ENCODE measurements at places on chromosomes 13 and 19. TPM values are rescaled to one million over a fixed set of nuclear protein-coding genes. Genes with fewer than 3 reads are reported as not detected.

The PTPRH gene
- 20.4 TPM for polyA plus RNA-seq

GRCh38 chr19:7692417-7693088 lies 9.4 kb downstream of the FCER2 start:
- H3K27ac ChIP-seq, result no peak overlapping the region
- DNase-seq, result no peak
- H3K4me1 ChIP-seq, result no peaks in the 10 kb centered on the region
- H3K36me3 ChIP-seq, result no peaks in the 10 kb centered on the region
- no peaks in the 10 kb centered on the region for H3K27me3 ChIP-seq
- H3K4me3 ChIP-seq, result no peak overlapping the region

GRCh38 chr13:76440568-76440967 lies 445.6 kb downstream of the KCTD12 start:
- H3K4me3 ChIP-seq, result no peak overlapping the region
- H3K27me3 ChIP-seq, result no peaks in the 10 kb centered on the region
- no peaks in the 10 kb centered on the region for H3K36me3 ChIP-seq
- no peak for DNase-seq

The ZNF45 gene
- polyA plus RNA-seq, result 2.5 TPM

The KLK4 gene
- not detected for polyA plus RNA-seq

The PEG3 gene
- polyA plus RNA-seq, result 2.5 TPM

The RFPL4A gene
- 0.12 TPM for polyA plus RNA-seq

DNA sequence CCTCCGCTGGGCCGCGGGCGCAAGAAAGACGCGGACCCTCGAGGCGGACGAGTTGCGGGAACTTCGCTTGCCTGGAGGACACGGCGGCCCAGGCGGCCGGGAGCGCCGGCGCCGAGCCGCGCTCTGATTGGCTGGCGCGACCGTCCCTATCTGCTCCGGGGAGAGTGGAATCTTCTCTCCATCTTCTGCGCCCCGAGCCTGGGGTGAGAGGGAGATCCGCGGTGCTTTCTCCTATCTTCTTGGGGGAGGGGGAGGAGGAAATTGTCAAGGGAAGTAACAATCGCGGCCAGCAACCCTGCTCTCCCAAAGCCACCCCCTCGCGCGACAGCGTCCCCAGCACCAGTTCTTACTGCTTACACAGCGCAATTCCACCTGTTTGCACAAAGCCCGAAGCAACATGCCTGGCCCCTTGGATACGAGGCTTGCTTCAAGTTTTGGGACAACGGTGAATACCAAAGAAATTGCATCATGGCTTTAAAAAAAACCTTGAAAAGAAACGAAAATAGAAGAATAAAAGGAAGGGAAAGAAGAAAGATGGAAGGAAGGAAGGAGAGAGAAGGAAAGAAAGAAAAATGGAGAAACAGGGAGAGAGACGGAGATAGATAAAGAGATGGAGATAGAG lies 4.8 kb downstream of the SOX21 start:
- peaks cover 25% of the 10 kb centered on the region for H3K4me1 ChIP-seq
- DNase-seq, result no peak
- no peak overlapping the region for H3K4me3 ChIP-seq
- no peak overlapping the region for H3K27ac ChIP-seq

DNA sequence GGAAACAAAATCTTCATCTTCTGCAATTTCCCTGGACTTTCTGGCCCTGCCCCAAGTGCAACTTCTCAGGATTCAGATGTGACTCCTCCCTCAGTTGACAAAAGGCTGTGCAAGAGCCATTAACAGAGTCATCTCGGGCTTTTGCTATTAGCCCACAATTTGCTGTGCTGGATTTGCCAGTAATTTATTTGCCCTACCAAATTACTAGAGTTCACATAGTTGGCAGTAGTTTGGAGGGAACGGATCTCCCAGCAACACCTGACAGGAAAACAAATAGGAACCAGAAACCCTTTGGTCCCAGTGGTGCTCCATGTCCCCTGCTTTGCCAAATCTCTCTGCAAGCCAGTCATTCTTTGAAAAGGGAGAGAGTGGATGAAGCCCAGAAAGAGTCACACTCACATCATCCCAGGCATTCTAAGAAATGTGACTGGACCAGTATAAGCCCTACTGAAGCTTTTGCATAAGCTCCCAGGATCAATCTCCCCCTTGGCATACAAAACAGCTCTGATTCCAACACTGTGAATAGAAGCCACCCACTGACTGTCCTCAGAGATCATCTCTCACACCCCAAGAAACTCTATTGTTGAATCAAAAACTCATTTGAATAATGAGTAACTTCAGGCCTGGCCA lies 350.1 kb upstream of the NBEA start:
- H3K4me3 ChIP-seq, result no peak overlapping the region
- no peaks in the 10 kb centered on the region for H3K27me3 ChIP-seq
- no peak overlapping the region for H3K27ac ChIP-seq
- DNase-seq, result no peak
- H3K4me1 ChIP-seq, result no peaks in the 10 kb centered on the region

DNA sequence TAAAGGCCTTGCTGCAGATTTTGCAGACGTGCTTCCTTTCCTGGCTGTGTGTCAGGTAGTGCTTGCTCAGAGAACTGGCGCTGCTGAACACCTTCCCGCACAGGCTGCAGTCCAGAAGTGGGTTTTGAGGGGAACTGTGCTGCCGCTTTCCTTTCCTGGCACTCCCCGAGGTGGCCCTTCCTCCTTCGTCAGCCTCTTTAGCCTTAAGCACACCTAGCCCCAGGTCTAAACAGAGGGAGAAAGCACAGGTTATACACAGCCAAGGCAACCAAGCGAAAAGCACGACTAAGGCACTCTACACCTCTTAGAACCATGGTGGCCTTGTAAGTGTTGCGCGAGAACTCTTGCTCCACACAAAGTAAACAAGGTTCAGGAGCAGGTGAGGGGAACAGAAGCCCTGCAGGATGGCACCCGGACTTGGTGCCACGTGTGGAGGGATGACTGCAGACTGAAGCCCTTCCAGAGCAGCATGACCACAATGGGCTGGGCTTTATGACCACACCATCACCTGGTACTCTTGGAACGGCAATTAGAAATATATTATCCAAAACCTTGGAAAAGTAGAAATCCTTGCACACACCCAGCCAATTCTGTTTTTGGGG lies 23.6 kb downstream of the ZNF541 start:
- no peak overlapping the region for H3K4me3 ChIP-seq
- no peak for DNase-seq
- H3K4me1 ChIP-seq, result peaks cover 6% of the 10 kb centered on the region
- no peaks in the 10 kb centered on the region for H3K27me3 ChIP-seq

The EEF2 gene
- 244 TPM for polyA plus RNA-seq
